Fibroblast of skin of left biceps (primary cell): ENCODE measurements at places on chromosomes 7 and 10.

GRCh38 chr7:146116521-146117222 is at the start of gene CNTNAP2:
Gene CNTNAP2 (plus strand): TSS chr7:146116801. CDS start chr7:146116877, 76 bp downstream.
- peak; percentile 43 for DNase-seq

GRCh38 chr7:1053816-1054370 is 9.5 kb downstream of the GPR146 start:
- no peak for DNase-seq

GRCh38 chr7:22146961-22147512 is 201.3 kb upstream of the CDCA7L start:
- DNase-seq, result no peak

GRCh38 chr10:80279146-80279545 is 10.3 kb downstream of the MAT1A start:
- no peak for DNase-seq

GRCh38 chr10:5643346-5644067 is 22.9 kb downstream of the ASB13 start:
- peak; percentile 68 for DNase-seq

GRCh38 chr7:65722361-65722792 is 150.5 kb upstream of the VKORC1L1 start:
- DNase-seq, result no peak

DNA sequence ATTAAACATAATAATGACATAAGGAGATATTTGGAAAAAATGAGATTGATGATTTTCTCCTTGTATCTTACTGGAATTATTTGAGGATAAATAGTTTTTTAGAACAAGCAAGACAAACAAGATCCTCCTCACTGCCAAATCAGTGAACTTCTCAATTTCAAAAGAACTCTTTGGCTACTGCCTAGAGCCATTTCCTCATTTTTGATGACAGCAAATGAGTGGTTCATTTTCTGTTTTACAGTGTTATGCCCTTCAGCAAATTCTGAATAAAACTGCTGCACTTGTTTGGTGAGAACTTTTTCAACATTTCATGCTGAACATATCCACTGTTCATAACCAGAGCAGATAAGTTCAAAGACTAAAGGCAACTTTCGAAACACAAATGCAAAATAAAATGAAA is 42.5 kb upstream of the AHR start:
- no peak for DNase-seq

- no peak for DNase-seq
Measured at GRCh38 chr7:138568655-138569054, 108.6 kb downstream of the TRIM24 start.

- no peak for DNase-seq
Measured at GRCh38 chr10:7523656-7524055, 112.8 kb upstream of the SFMBT2 start.

GRCh38 chr7:90552521-90552920 is 43.6 kb upstream of the CDK14 start:
- DNase-seq, result no peak

DNA sequence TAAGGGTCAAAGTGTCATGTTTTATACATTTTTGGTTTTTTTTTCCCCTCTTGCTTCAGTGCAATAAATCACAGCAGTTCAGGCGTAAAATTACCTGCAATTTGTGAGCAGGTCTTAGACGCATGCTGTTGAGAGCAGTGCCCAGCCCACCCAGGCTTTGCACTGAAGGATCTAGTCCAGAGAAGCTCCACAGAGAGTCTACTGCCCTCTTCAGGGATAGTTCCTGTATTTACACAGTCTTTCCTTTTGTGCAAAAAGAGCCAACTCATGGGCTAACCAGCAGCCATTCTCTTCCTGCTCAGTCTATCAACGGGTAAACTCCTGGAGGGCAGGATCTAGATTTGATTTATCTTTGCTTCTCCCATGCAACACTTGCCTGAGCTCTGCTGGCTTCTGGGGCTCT is 82.2 kb upstream of the NAMPT start:
- no peak for DNase-seq

- no peak for DNase-seq
Measured at GRCh38 chr7:42091461-42092291, 145.3 kb downstream of the GLI3 start.

- no peak for DNase-seq
Measured at GRCh38 chr10:132891368-132891767, 51.0 kb downstream of the CFAP46 start.

- no peak for DNase-seq
Measured at GRCh38 chr10:15546606-15547005, 173.1 kb downstream of the ITGA8 start.

DNA sequence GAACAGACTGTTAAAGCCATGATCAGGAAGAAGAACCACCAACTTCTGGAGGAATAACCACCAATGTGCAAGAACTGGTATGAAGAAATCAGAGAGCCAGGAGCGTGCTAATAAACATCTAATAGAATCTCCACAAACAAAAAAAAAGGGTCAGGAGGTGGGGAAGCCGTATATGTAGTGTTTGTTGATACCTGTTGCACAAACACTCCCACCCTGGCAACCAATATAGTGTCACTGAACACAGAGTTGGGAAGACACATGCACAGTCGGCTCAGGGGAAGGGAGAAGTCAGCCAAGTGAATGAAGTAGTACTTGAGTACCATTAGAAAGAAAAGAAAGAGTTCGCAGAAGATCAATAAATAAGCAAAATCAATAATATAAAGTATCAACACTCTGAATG is 400.1 kb downstream of the PARD3 start:
- DNase-seq, result no peak

- DNase-seq, result no peak
Measured at GRCh38 chr10:27661514-27662286, 83.9 kb downstream of the MKX start.

DNA sequence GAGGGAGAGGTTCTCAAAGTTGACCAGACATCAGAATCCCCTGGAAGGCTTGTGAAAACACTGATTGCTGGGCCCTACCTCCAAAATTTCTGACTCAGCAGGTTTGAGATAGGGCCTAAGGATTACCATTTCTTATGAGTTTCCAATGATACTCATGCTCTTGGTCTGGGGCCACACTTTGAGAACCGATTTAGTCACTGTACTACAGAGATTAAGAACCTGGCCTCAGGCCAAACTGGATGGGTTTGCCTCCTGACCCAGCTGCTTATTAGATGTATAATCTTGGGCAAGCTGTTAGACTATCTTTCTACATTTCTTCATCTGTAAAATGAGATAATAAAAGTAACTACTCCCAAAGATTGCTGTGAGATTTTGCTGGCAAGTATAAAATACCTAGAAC is 77.1 kb upstream of the SCIN start:
- no peak for DNase-seq

- no peak for DNase-seq
Measured at GRCh38 chr7:2037301-2037807, 195.4 kb downstream of the MAD1L1 start.

DNA sequence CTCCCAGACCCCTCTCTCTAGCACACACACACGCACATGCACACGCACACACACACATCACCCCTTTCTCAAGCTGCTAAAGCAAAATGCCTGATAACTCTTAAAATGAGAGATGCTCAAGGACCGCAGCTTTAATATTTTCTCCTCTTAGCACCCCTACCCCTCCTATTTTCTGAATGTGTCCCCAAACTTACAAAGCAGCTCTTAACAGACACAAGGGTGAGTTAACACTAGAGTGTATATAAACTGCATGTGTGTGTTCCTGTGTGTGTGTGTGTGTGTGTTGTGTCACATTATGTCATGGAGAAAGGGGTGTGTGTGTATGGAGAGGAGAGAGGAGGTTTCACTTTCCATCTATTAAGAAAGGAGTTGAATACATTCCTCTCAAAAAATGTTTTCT is 1.3 kb downstream of the PTN start:
- no peak for DNase-seq

- DNase-seq, result no peak
Measured at GRCh38 chr10:46514899-46515298, 41.6 kb downstream of the GPRIN2 start.

- DNase-seq, result no peak
Measured at GRCh38 chr10:129756912-129757901, 206.9 kb downstream of the EBF3 start.

DNA sequence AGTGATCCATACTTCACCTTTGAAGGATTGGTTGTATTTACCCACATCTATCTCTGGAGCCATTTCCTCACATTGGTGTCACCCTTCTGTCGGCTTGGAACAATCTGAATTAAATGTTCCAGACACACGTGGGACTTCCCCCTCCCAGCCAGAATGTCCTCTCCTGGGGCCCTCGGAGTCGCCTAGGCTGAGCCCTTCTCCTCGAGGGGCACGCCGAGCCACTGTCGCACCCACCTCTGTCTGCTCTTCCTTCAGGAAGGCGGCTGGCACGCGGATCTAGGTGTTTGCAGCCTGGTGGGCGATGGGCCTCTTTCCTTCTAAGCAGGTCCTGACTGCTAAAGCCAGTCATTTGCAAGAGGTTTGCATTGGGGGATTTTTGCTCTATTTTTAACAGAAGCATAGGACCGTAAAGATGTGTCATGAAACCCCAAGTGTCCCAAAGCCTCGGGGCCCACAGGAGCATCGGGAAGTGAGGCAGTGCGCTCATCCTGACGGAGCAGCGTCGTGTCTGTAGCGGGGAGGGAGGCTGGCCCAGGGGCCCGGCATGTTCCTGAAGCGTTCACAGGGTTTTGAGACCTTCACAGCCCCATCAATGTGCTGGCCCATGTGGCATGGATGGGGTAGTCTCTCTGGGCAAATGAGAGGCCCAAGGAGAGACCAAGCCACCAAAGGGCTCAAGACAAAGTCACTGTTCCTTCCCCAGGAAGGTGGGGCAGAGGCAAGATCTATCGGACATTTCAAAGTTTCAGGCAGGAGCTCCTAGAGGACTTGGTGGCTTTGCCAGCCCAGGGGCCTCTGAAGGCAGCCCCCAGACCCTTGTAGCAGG is 86.7 kb downstream of the RGS10 start:
- DNase-seq, result no peak

DNA sequence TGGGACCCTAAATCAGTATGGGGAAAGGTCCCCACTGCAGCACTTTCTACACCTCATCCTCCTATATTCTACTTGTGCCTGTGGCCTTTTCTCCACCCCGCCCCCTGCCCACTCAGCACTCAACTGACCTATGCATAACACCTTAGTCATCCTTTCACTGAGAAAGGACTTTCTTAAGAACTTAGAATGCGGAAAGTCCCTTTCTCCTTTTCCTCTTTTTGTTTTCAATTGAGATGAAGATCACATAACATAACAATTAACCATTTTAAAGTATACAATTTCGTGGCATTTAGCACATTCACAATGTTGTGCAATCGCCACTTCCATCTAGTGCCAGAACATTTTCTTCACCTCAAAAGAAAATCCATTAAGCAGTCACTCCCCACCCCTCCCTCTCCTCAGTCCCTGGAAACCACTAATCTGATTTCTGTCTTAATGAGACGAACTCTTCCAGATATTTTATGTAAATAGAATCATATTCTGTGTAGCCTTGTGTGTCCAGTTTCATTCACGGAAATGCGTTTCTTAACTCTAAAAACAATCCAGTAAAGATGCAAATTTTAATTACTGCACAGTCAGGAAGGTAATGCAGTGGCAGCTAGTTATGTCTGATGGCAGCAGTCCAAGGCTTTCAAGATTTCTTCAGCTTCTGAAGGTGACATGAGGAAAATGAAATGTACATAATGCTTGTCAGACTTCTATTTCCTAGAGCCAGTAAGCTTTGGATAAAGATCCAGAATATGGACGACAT is 41.7 kb downstream of the FAS start:
- peak; percentile 68 for DNase-seq

DNA sequence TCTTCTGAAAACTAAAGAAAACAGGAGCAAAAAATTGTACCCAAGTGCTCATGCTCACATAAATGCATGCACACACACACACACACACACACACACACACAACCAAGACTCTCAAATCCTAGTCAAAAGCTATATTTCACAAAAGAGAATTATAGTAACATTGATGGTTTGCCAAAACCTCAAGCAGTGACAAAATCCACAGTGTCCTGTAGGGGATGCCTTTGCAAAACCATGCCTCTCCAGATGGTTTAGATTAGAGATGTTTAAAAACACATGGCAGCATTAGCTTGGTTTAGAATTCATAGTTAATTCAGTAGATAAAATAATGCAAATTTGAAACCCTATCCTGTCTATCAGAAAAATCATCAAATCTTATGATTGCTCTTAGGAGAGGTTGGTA is 232.2 kb downstream of the DYNC1I1 start:
- peak; percentile 82 for DNase-seq

DNA sequence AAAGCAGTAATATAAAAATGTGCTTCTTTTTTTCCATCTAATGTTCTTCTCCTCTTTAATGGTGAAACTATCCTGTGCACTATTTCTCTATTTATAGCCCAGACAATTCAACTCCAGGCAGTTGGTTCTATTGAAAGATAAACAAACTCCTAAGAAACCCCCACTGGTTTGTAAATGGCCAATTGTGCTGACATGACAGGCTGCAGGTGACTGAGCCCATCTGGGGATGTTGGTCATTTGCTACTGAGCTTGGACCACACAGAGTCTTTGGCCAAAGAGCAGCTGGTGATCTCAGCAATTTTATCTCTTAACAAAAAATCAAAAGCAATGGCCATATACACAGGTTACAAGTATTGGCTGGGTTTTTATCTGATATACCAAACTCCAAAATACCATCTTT is 631.8 kb upstream of the CELF2 start:
- no peak for DNase-seq

DNA sequence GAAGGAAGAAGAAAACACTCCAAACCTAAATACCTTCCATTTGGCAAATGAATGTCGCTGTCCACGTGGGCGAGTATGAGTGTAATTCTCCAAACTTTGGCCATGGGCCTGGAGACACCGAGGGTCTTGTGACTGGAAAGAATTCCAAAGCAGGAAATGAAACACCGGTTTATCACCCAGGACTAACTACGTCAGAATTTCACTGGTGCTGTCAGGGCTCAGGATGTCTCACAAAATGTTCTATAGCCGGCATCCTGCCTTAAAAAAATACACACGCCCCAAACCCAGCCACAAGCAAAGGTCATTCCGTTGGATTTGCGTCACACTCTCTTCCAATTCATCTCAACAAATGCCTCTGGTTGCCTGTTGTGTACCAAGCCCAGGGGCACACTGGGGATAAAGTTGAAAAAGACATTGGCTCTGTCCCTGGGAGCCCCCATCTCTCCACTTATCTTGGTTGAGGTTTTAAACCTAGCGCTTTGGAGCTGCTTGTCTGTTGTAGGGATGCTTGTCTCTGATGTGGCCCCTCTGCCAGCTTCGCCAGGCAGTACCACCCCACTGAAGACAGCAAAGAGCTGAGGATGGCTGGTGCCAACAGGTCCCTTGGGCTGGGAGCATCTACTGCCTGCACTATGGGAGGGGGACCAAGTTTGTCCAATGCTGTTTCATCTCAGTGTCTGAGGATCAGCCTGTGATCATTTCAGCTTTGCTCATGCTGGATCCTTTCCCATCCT is 31.2 kb downstream of the GSTO2 start:
- peak; percentile 81 for DNase-seq

GRCh38 chr10:9911488-9911887 is 1106.2 kb upstream of the CELF2 start:
- DNase-seq, result no peak
